AG20443 (cell line): ENCODE measurements at places on chromosomes 13 and 19.

DNA sequence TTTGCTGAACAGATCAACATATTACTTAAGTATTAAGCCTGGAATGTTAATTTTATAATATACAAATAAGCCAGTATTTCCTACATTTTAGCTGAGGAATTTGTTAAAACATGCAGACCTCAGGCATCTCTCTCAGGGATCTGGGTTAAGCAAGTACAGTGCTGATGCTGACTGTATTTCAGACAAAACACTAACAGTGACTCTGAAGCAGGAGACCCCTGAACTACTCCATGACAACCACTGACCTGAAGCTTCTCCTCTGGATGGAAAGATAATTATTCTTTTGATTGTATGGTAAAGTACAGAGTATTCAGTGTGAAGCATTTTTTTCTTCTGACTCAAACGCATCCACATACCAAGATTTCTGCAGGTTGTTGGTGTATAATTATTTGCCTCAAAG is 680.8 kb downstream of the LIG4 start:
- DNase-seq: no peak

GRCh38 chr13:91745967-91746366 is 347.5 kb downstream of the GPC5 start:
- no peak for DNase-seq

DNA sequence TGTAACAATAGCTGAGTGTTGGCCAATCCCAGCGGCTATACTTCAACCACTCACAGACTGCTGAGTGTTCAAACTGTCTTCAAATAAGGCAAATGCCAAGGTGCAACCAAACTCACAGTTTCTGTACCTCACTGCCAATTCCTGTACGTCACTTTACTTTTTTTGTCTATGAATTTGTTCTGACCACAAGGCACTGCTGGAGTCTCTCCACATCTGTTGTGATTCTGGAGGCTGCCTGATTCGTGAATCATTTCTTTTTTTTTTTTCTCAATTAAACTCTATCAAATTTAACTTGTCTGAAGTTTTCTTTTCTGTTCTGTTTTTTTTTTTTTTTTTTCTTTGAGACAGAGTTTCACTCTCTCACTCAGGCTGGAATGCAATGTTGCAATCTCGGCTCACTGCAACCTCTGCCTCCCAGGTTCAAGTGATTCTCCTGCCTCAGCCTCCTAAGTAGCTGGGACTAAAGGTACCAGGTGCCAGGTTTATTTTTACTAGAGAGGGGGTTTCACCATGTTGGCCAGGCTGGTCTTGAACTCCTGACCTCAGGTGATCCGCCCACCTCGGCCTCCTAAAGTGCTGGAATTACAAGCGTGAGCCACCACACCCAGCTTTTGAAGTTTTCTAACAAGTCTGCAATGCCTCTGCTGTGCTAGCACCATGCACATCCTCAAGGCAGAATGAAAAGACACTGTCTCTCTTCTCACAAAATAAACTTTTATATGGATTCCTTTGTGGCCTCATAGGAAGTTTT is 401.7 kb downstream of the IRS2 start:
- DNase-seq: peak; percentile 48

DNA sequence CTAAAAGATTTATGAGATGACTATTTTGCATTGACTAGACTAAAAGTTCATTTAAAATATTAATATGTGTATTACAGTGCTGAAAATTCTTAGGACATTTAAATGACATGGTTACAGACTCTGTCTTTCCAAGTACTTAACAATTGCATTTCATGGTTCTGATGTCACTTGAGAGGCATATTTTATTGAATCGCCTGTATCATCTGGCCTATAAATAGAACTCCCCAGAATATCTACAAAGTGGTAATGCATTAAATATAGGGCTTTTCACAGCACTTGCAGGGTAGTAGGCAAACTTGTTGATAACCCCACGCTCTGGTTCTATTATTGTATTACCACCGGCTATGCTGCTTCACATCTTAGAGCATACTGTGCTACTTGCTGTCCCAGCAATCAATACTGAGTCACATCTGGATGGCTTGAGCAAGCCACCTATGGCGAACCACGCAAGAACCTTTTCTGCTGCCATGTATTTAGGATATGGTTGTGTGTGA is 400.6 kb downstream of the HS6ST3 start:
- no peak for DNase-seq

DNA sequence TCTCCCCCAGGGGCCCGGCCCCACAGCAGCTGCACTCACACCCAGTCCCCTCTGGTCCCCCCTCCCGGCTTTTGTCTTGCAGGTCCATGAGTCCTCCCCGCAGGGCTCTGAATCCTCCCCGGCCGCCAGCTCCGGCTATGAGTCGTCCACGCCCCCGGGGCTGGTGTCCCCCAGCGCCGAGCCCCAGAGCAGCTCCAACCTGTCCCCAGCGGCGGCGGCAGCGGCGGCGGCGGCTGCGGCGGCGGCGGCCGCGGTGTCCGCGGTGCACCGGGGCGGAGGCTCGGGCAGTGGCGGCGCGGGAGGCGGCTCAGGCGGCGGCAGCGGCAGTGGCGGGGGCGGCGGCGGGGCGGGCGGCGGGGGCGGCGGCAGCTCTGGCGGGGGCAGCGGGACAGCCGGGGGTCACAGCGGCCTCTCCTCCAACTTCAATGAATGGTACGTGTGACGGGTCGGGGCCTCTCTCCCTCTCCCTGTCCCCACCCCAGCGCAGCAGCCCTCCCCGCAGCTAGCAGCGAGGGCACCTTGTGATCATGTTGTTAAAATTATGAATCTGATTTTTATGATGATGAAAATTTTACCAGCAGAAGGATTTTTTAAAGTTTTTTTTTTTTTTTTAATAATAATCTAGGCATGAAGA is 3.8 kb downstream of the ZIC2 start:
- DNase-seq: no peak

DNA sequence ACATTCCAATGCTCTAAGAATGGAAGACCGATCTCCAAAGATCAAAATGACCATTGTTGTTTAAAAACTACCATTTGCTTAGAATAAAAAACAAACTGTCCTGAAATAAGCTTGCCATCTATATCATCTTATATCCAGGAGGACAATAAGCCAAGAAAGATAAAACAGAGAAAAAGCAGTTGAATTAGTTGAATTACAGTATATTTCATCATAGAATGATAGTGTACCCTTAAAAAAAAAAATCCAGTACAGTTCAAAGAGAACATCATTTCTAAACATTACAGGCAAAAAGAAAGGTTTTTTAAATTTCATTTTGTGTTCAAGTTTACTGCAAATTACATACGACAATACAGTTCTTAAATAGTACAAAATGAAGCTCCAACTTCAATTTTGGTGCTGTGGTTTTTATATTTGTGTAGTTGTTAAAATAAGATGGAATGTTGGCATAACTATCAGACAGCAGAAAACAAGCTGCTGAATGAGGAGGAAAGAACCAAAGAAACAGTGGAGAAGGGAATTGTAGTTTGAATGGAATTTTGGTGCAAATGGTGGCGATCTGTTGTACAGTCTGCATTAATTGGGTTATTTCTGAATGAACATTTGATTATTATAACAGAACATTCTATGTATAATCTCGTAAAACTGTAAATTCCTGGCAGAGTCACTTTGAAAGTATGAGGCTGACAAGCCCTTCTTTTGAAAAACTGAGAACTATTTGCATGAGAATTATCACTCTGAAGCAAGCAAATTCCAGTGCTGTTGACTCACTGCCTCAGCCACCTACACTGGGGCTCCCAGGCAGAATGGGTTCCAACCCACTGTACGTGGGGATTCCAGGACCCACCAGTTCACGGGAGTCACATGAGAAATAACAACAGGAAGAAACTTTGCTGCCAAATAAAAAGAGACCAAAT is 37.7 kb downstream of the LHFPL6 start:
- peak; percentile 88 for DNase-seq

DNA sequence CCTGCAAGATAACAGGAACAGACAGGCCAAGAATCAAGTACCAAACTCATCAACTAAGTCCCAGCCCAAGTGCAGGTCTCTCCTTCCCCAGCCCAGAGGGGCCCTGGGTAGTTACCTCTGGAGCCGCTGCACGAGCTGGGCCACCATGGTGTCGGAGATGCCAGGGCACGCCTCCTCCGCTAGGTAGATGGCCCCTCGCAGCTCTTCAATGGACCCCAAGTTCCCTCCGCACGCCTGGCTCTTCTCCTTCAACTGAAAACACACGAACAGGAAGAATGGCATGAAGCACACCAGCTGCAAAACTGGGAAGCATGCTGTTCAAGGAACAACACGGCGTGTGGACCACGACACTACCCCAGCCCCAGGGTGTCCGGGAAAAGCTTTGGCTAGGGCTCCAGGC is 119.9 kb downstream of the STK24 start:
- DNase-seq: no peak

DNA sequence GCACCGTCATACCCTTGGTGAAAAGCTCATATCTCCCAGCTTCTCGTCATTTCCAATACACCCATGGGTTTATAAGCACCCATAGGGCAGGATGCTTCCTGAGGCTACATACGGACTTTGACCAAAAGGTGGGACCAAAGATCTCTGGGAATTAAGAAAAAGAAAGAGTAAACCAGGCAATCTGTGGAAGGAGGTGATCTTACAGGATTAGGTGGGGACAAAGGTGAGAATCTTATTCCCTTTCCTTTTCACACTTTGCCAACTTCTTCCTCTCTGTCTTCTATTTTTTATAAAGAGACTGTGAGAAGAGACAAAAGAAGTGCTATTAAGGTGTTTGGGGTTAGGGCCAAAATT is 172.0 kb downstream of the DLEU7 start:
- DNase-seq: no peak

DNA sequence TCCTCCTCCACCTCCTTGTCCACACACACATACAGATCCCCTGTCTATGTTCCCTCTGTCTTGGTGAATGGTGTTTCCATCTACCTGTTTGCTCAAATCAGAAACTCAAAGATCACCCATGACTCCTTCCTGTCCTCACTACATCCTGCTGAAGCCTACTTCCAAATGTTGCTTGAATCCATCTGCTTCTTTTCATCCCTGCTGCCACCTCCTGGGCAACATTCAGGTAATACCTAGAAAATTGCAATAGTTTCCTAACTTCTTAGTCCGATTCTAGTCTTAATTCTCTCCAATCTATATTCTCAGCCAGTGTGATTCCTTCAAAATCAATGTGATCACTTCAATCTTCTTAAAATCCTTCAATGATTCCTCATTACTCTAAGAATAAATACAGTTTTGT is 155.5 kb upstream of the STARD13 start:
- DNase-seq: peak; percentile 11

DNA sequence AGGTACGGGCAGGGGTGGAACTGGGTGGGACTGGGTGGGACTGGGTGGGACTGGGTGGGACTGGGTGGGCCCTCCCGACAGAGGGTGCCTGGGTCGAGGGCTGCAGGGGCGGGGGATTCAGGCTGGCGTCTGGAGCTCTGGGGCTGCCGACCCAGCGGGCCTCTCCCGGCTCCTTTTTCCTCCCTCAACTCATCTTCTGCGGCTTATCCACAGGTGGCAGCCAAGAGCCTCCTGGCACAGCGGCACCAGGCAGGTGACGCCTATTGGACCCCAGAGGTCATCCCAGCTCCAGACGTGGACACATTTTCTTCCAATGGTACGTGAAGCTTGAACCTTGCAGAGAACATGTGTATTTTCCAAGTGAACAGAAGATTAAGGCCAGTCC is 533 bp downstream of the ZNF544 start:
- DNase-seq: peak; percentile 59

DNA sequence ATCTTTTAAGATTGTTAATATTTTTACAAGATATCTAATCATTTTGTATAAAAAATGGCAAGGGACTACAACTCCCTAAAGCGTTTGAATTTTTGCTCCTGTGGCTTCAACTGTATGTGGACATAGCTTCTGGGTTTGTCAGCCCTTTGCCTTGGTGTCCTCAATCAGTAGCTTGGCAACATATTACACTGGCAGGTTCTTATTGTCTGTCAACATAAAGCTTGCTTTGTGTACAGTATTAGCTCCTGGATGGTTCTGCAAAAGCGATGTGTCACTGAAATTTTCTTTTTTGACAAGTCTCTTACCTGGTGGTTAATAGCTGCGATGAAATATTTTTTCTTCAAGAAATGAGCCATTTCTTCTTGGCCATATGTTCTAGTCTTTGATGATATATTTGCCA is 190.0 kb downstream of the HS6ST3 start:
- no peak for DNase-seq

GRCh38 chr19:28118235-28118634 is 1094.7 kb downstream of the UQCRFS1 start:
- DNase-seq: no peak

DNA sequence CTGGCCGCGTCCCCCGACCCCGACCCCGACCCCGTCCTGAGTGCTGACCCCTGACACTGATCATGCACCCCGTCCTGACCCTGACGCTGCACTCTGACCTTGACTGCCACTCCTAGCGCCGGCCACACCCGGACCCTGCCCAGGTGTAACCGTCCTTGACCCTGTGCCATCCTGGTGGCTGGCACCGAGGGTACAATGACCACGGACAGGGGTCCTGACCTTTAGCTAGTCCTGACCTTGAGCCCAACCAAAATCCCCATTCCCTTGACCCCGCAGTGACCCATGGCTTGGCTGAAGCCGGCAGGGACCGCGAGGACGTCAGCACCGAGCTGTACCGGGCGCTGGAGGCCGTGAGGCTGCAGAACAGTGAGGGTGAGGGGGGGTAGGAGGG is 25.9 kb downstream of the CLEC4M start:
- DNase-seq: no peak

DNA sequence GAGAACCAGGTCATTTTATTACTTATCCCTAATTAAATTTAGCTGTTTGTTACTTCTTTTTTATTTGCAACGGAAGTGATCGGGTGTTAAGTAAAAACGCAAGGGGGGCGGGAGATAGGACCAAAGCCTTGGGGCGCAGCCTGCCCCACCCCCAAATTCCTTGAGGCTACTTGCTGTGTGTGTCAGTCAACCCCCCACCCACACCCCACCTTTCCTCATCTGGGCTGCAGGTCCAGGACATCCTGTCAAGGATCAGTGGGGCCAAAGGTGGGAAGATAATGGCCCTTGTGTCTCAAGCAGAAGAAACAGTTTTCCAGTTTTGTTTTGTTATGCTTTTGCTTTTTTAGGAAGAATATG is 1.2 kb upstream of the FOXO1 start:
- DNase-seq: no peak

DNA sequence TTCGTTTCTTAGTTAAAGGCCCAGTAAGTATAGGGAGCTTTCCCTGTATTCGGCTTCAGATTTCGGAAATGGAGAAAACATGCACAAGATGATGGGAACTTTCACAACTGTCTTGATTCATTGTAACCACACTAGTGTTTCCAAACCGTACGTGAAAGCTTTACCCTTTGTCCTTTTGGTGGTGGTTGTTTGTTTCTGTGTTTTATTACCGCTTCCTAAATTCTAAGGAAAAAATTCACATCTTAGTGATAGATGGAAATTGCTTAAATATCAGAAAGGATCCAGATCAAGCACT is 504 bp upstream of the VWA8 start:
- no peak for DNase-seq

- DNase-seq: no peak
Observed at GRCh38 chr13:81957121-81957520, 1616.2 kb upstream of the SPRY2 start.
